ENCODE measurements at places on chromosomes 13 and 19. TPM values are rescaled to one million over a fixed set of nuclear protein-coding genes. Genes with fewer than 3 reads are reported as not detected.

DNA sequence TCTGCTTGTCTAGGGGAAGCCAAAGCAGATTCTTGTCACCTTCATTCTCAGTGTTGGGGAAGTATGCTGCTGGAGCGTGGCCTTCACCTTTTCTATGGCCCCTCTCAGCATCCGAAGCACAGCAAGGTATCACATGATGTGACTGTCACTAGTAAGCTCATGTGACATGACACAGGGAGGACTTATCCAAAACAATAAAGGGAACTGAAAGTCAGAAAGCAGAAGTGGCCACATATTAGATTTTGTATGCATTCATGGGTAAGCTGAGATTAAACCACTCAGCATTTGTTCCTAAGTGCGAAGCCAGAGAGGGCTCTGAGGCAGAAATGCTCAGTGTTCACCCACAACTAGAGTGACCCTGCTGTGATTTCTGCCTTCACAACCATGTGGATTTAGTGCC is 72.8 kb upstream of the PCDH8 start:
- peak overlapping the region; percentile 75 for H3K27ac ChIP-seq

DNA sequence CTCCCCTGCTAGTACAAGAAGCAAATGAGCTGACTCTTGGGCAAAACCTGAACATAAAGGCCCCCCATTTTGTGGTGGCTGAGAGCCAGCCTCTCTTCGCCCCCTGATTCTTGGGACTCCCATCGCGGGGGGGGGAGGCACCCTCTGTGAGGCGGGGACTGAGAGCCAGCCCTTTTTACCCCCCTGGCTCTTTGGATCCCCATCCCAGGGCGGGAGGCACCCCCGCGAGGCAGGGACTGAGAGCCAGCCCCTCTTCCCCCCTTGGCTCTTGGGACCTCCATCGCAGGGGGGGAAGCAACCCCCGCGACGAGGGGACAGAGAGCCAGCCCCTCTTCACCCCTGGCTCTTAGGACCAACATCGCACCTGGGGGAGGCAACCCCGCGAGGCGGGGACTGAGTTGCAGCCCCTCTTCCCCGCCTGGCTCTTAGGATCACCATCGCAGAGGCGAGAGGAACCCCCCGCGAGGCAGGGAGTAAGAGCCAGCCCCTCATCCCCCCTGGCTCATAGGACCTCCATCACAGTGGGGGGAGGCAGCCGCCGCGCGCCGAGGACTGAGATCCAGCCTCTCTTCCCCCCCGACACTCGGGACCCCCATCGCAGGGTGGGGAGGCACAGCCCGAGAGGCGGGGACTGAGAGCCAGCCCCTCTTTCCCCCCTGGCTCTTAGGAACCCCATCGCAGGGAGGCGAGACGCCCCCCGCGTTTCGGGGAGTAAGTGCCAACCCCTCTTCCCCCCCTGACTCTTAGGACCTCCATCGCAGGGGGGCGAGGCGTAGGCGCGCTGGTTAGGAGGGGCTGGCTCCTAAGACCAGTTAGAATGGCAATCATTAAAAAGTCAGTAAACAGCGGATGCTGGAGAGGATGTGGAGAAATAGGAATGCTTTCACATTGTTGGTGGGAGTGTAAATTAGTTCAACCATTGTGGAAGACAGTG is 2428.4 kb upstream of the PCDH20 start:
- no peaks in the 10 kb centered on the region for H3K36me3 ChIP-seq
- no peaks in the 10 kb centered on the region for H3K4me1 ChIP-seq
- no peak overlapping the region for H3K4me3 ChIP-seq
- H3K27me3 ChIP-seq, result no peaks in the 10 kb centered on the region
- DNase-seq, result no peak

GRCh38 chr13:30301827-30302226 is 5.5 kb downstream of the KATNAL1 start:
- no peak for DNase-seq
- H3K27ac ChIP-seq, result no peak overlapping the region
- no peaks in the 10 kb centered on the region for H3K27me3 ChIP-seq
- H3K4me3 ChIP-seq, result no peak overlapping the region
- peaks cover 46% of the 10 kb centered on the region for H3K4me1 ChIP-seq
- no peaks in the 10 kb centered on the region for H3K36me3 ChIP-seq

DNA sequence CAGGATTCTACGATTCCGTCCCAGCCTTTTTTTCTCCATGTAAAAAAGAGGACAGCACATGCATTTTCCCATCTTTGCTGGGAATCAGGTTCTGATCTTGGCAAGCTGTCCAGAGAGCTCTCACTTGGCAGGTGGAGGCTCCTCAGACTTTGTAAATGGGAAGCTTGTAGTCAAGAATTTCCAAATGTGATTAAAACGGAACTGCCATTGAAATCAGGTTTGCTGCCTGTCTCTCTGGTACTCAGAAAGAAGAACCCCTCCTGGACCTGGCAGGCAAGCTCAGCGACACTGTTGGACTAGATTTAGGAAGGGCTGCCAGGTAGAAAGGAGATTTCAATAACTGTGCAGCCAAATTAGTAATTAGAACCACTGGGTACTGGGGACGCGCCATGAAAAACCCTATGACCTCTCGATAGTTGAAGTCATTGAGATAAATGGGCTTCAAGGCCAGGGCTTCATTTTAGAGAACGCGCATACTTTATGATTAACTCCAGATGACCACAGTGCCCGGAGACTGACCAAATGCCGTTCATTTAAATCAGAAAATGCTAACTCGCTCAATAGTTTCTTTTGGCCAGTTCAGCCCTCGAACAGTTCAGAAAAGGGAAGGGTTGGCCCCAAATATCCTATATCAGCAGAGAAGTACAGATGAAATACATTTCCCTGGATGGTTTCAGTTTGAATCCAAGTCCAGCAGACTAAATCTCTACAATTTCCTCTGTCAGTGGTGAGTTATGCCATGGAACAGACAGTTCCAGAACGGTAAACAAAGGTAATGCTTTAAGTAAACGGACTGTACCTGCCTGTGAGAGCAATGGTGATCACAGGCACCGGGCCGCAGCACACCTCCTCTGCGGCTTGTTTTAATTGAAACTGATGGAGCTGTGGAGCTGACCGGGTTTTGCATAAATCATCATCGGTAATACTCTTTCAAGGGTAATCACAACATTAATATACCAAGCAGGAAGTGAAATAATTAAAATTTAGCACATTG is 517.4 kb downstream of the RFC3 start:
- H3K4me1 ChIP-seq, result no peaks in the 10 kb centered on the region
- no peak overlapping the region for H3K27ac ChIP-seq
- H3K4me3 ChIP-seq, result no peak overlapping the region
- H3K36me3 ChIP-seq, result no peaks in the 10 kb centered on the region

GRCh38 chr13:32476892-32477291 is 49.0 kb upstream of the N4BP2L1 start:
- H3K27me3 ChIP-seq, result no peaks in the 10 kb centered on the region
- no peaks in the 10 kb centered on the region for H3K36me3 ChIP-seq
- H3K4me3 ChIP-seq, result no peak overlapping the region
- H3K4me1 ChIP-seq, result no peaks in the 10 kb centered on the region
- H3K27ac ChIP-seq, result no peak overlapping the region
- no peak for DNase-seq

GRCh38 chr13:37403776-37404527 is 194.6 kb downstream of the POSTN start:
- no peaks in the 10 kb centered on the region for H3K36me3 ChIP-seq
- no peak for DNase-seq
- no peaks in the 10 kb centered on the region for H3K4me1 ChIP-seq
- H3K27ac ChIP-seq, result no peak overlapping the region

GRCh38 chr13:46314587-46314986 is 72.5 kb downstream of the RUBCNL start:
- H3K36me3 ChIP-seq, result no peaks in the 10 kb centered on the region
- no peak overlapping the region for H3K27ac ChIP-seq
- no peak for DNase-seq
- H3K27me3 ChIP-seq, result no peaks in the 10 kb centered on the region
- H3K4me1 ChIP-seq, result peaks cover 11% of the 10 kb centered on the region
- H3K4me3 ChIP-seq, result no peak overlapping the region

DNA sequence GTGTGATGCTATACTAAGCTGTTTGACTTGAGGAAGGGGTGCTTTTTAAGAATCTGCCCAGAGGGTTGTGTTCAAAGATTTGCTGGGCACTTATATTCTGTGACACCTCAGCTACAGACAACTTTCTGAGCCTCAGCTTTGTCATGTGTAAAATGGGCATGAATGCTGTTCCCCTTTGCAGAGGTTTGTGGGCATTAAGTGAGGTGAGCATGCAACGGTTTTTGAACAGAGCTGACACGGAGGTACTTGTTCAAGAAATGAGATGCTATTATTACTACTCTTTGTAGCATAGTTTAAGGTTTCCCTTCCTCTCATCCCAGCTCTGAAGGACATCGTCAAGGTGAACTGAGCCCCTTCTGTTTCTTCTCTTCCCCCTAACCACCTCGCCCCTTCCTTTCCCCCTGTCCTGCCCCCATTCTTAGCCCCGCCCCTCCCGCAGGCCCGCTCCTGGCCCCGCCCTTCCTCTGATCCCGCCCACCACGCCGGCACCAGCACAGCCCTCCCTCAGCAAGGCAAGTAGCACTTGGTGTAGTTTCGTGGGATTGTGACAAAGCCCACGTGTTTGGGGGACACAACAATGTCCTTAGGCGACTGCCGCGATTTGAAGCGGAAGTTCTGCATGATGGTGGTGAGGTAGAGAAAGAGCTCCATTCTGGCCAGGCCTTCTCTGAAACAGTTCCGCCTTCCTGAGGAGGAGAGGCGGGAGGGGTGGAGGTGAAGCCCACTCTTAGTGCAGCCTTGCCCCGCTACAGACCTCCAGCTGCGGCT is 26.1 kb upstream of the CYP2A7 start:
- H3K27ac ChIP-seq, result no peak overlapping the region
- no peak for DNase-seq
- peaks cover 5% of the 10 kb centered on the region for H3K4me1 ChIP-seq
- H3K36me3 ChIP-seq, result no peaks in the 10 kb centered on the region

DNA sequence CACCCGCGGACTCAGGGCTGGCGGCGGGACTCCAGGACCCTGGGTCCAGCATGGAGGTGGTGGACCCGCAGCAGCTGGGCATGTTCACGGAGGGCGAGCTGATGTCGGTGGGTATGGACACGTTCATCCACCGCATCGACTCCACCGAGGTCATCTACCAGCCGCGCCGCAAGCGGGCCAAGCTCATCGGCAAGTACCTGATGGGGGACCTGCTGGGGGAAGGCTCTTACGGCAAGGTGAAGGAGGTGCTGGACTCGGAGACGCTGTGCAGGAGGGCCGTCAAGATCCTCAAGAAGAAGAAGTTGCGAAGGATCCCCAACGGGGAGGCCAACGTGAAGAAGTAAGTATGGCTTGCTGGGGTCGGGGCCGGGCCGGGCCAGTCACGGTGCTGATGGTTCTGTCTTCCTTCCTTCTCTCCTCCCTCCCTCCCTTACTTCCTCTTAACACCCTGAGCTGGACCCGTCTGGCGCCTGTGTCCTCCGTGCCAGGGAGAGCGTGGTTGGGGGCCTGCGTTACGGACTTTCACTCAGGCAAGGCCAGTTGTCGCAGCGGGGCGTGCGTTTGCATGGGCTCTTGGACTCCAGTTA is 1.4 kb downstream of the STK11 start:
- peak overlapping the region; percentile 80 for H3K27ac ChIP-seq
- DNase-seq, result peak; percentile 42
- no peaks in the 10 kb centered on the region for H3K27me3 ChIP-seq

DNA sequence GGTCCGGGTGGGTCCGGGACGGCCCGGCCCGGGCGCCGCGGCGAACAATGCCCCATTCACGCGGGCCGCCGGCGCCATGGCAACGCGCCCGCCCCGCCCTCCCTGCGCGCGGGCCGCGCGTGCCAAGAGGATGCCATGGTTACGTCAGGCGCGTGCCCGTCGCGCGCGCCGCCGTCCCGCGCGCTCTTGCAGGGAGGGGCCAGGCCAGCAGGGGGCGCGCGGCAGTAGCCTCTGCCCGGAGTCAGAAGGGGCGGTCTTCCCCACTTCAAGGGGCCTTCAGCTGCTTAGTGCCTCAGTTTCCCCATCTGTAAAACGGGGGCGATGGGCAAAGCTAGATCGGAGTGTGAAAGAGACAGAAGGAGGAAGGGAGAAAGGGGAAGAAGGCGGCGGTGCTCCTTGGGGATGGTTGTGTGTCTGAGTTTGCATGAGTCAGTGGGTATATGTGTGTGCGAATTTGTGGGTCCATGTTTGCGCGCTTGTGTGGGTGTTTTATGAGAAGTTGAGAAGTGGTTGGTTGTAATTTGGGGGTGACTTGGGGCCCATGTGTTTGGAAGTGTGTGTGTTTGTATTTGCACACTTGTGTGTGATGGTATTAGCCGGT is 11.6 kb upstream of the NFIX start:
- H3K27me3 ChIP-seq, result peaks cover 3% of the 10 kb centered on the region
- peak; percentile 94 for DNase-seq
- H3K36me3 ChIP-seq, result no peaks in the 10 kb centered on the region
- peaks cover 5% of the 10 kb centered on the region for H3K4me1 ChIP-seq

DNA sequence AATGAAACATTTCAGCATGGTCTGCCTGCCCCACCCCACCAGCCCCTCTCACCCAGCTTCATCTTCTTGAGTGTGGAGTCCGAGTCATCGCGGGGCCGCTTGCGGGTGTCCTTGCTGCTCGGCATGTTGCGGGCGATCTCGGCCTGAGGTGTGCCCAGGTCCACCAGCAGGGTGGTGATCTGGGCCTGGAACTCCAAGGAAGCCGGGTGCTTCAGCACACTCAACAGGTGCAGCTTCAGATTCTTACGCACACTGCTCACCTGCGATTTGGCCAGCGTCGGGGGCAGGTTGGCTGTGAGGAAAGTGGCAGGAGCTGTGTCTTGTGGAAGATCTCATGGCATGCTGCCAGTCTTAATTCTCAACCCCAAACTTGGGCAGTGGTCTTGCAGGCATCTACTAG is 20.7 kb downstream of the SYMPK start:
- H3K27ac ChIP-seq, result no peak overlapping the region
- no peak for DNase-seq
- no peak overlapping the region for H3K4me3 ChIP-seq
- H3K27me3 ChIP-seq, result no peaks in the 10 kb centered on the region
- peaks cover 85% of the 10 kb centered on the region for H3K36me3 ChIP-seq
- no peaks in the 10 kb centered on the region for H3K4me1 ChIP-seq

- H3K36me3 ChIP-seq, result peaks cover 50% of the 10 kb centered on the region
- peaks cover 9% of the 10 kb centered on the region for H3K4me1 ChIP-seq
- H3K27me3 ChIP-seq, result no peaks in the 10 kb centered on the region
- H3K27ac ChIP-seq, result no peak overlapping the region
- no peak overlapping the region for H3K4me3 ChIP-seq
These were observed 16.8 kb downstream of the ZNF586 start for GRCh38 chr19:57786286-57786685.

- no peaks in the 10 kb centered on the region for H3K4me1 ChIP-seq
- H3K4me3 ChIP-seq, result no peak overlapping the region
- no peaks in the 10 kb centered on the region for H3K36me3 ChIP-seq
- H3K27me3 ChIP-seq, result no peaks in the 10 kb centered on the region
- DNase-seq, result no peak
- no peak overlapping the region for H3K27ac ChIP-seq
These were observed 204.7 kb downstream of the FGF14 start for GRCh38 chr13:102197193-102197592.

ATP12A gene
- not detected for total RNA-seq

BEST2 gene
- total RNA-seq, result not detected

F10 gene
- total RNA-seq, result not detected

PCDH8 gene
- not detected for total RNA-seq

HIPK4 gene
- not detected for total RNA-seq

All from activated B cell treated with CpG ODN at 0.5 μM for 24 hours (primary cell).